NB4 (cell line): ENCODE measurements at places on chromosomes 16 and 17.
A peak's percentile ranks its signal among the peaks of the same experiment; 100 is the strongest.

- no peak for DNase-seq
Measured at GRCh38 chr17:51103050-51103449, 17.6 kb downstream of the SPAG9 start.

- DNase-seq = peak; percentile 15
Measured at GRCh38 chr17:74702116-74702871, 10.4 kb downstream of the CD300LF start.

DNA sequence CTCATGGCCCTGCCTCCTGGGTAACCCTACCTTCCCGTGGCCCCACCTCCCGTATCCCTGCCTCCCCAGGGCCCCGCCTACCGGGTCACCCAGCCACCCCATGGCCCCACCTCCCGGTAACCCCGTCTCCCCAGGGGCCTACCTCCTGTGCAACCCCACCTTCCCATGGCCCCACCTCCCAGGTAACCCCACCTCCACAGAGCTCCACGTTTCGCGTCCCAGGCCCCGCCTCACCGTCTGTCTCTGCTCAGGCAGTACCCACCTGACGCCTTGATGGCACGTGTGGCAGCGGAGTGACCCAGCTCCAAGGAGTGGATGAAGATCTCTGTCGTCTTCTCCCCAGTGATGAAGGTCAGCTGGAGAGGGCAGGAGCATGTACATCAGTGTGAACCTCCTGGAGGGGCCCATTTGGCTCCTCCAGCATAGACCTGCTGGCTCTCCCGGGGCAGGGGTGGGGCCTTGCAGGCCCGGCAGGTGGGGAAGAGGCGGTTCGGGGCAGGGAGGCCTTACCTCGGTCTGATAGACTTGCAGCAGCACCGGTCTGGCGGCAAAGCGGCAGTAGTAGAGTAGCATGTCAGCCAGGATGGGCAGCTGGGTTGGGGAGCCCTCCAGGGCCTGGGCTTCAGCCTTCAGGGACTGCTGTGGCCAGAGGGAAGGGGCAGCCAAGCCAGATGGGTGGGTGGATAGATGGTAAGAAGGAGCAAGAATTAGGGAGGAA lies 18.7 kb upstream of the PIK3R6 start:
- DNase-seq = no peak

DNA sequence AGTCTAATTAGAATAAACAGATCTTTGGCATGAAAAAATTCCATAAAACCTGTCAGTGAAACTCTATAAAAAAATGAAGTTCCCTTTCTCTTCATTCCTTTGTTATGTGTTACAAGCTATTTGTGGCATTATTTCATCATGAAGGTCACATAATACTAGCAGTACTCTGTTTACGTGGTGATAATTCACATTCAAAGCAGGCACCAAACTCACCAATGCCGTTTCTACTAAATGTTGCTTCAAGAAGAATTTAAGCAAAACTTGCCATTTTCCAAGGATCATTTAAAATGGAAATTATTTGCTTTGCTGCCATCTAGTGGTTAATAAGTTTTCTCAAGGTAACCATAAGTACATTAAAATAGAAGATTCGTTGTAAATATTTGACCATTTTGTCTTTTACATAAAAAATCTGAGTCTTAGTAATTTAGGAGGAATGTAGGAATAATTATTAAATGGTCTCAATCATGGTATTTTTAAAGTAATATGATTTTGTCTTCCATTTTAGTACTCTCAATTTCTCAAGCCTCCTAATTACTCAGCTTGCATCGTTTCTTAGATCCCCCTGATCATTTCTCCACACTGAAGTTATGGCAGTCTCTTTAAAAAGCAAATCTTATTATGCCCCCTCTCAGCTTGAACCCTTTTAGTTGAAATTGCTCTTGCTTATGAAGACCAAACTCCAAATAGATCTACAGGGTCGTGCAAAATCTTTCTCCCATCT lies 80.8 kb downstream of the OMG start:
- DNase-seq = peak; percentile 70

GRCh38 chr16:87240211-87241136 lies 76.7 kb downstream of the C16orf95 start:
- DNase-seq = no peak

GRCh38 chr17:56313201-56313600 lies 159.9 kb downstream of the ANKFN1 start:
- DNase-seq = peak; percentile 61

GRCh38 chr17:56292010-56292409 lies 138.7 kb downstream of the ANKFN1 start:
- DNase-seq = no peak

DNA sequence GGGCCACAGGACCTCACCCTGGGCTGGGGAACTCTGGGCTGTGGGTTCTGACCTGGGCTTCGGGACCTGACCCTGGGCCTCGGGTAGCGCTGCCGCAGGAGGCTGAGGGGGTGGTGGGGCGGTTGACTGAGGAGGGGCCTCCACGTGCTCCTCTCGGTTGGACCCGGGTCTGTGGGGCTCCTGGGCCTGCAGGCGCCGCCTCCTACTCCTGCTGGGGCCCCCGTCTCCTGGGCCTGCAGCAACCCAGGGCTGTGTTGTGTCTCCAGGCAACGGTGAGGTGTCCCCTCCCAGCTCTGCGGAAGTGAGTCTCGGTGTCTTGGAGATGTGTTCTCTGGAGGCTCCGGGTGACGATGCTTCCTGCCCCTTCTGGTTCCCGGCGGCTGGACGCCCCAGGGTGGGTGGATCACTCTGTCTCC lies 41.5 kb upstream of the GNG13 start:
- DNase-seq = no peak

GRCh38 chr17:27621536-27621935 lies 9.5 kb upstream of the LGALS9 start:
- no peak for DNase-seq

DNA sequence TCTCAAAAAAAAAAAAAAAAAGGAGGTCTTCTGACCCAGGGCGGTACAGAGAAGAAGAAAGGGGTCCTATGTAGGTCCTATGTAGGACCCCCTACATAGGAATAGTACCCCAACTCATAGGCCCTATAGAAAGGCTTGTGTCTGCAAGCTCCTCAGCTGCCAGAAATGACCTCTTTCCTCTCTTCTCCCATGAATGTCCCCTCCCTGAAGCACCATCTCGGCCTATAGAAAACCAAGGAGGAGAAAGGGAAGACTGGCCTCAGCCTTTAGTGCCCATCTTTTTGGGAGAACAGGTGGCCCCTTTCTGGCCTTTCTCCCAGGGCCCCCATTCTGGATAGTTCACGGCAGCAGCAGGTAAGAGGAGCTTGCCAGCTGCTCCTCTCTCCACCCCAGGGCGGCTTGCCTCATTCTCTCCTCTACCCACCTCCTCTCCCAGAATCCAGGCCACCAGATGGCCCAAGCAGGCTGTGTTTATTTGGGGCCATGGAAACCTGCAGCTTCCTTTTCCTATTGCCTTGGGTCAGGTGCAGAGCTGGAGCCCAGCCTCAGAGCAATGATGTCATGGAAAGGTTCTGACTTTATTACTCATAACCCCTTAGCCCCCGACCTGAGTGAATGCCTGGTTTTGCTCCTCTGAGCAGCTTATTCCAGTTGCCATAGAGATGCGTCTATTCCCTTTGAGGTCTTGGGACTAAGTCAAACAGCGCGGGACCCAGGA lies 1.6 kb upstream of the MRPL58 start:
- DNase-seq = no peak

DNA sequence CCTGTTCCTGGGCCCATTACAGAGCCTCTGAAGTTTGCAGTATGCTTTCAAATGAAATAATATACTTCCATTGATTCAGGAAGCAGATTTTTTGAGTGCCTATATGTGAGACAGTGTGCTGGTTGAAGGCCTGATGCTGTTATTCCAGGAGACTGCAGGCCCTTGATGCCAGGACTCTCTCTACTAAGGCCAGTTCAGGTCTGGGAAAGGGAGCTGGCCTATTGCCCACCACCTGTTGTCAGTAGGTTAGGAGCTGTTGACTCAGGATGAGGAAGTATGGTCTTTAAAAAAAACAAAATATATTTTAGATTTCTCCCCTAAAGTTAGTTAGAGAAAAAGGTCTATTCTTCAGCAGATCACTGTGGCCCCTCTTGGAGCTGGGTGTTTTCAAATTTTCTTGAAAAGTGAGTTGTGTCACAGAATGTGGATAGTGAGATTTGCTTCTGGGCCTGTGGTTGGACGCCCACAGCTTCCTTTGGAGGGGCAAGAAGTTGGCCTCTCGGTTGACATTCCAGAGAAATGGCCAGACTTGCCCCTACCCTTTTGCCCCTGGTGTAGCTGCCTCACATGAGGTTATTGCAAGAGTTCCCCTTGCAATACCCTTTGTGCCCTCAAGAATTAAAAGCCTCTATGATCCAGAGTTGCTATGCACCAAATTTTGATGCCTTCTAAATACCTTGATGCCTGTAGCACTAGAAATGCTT lies 7.9 kb downstream of the ESRP2 start:
- no peak for DNase-seq

- DNase-seq = no peak
Measured at GRCh38 chr17:10041916-10042588, 137.0 kb upstream of the RCVRN start.

- DNase-seq = no peak
Measured at GRCh38 chr16:47250983-47251382, 107.2 kb upstream of the NETO2 start.

- no peak for DNase-seq
Measured at GRCh38 chr17:78724544-78724943, 57.5 kb downstream of the CYTH1 start.

GRCh38 chr17:61454381-61455323 lies 2.4 kb downstream of the TBX4 start:
- DNase-seq = no peak

GRCh38 chr17:31798205-31798724 lies 60.8 kb downstream of the COPRS start:
- DNase-seq = no peak

DNA sequence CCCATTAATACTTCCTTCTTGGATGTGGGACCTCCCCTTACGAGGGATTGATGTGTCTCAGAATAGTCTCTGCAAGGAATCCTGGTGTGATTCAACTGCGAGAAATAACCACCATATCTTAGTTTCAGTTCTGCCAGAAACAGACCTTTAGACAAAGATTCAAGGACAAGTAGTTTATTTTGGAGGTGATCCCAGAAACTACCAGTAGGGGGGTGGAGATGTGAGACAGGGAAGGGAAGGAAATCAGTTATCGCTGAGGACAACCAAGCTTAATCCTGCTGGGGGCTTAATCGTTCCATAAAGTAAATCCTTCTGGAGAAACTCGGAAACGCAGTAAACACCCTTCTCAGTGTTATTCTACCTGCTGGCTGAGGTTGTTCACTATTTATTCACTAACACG lies 5.0 kb upstream of the SDR42E1 start:
- DNase-seq = peak; percentile 42

GRCh38 chr16:15607700-15608396 lies 35.1 kb downstream of the MARF1 start:
- DNase-seq = peak; percentile 29

- DNase-seq = no peak
Measured at GRCh38 chr16:82639263-82639662, 12.5 kb downstream of the CDH13 start.

DNA sequence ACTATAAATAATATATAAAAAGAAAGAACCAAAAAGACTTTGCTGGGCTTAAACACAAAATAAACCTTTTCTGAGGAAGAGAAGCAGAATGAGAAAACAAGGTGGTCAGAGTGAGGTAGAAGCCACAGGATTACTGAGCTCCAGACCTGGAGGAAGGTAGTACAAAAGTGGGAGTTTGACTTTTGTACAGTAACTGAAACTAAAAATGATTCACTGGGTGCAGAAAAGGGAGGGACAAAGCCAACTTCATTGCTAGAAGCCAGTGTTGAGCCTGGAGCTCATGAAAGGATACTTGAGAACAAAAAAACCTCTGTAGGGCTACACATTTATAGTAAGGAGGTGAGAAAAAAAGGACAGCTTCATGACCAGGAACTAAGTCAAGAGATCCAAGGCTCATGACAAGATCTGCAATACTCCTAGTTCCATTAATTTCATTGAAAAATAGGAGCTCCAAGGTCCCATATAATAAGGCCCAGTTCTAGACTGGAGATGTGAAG lies 45.5 kb downstream of the PKD1L3 start:
- DNase-seq = no peak

DNA sequence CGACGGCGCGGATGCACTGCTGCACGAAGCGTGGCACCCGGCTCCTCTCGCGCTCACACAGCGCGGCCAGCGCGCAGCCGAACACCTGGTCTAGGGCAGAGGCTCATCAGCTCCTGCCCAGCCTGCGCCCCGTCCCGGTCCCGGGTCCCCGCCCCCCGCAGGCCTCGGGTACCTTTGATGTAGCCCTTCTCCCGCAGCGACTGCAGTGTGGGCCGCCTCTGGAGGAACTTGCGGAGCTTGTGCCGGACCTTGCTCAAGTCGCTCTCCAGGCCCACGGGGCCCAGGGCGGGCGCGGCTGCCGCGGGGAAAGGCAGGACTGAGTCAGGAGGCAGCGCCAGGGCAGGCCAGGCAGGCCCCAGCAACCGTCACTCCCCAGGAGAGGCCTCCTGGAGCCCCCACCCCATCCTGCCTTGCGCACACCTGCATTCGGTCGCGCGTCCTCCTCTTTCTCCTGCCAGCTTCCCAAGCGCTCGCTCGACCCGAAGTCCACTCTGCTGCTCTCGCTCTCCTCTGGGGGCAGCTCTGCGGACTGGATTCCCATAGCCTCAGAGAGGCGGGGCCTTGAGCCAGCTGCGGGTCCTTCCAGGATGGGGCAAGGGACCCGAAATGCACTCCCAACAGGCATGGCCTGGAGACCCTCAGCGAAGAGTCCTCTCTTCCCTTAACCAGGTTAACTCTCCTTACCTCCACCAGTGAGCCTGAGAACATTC lies 36.0 kb downstream of the ARHGAP27 start:
- no peak for DNase-seq

- peak; percentile 21 for DNase-seq
Measured at GRCh38 chr17:36850790-36851189, 86.5 kb upstream of the LHX1 start.

- DNase-seq = no peak
Measured at GRCh38 chr16:89053725-89054029, 40.0 kb upstream of the ACSF3 start.

GRCh38 chr16:66927918-66928649 lies 2.7 kb upstream of the RRAD start:
- DNase-seq = no peak

DNA sequence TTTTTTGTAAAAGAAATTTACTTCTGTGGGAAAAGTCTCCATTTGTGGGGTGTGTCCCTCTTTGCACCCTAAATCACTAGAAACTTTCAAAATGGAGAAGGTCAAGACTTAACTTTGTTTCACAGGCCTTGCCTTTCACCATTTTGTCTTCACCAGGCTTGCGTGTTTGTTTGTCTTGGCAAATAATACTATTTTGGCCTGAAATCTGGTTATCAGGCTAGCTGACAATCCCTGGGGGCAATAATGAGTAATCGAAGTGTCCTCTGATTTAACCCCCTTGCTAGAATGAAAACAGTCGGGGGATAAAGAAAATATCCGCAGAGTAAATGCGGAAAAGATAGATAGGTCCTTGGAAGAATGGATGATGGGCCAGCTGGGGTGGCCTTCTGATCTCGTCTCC lies 34.5 kb downstream of the SLC39A11 start:
- DNase-seq = no peak

GRCh38 chr17:74128456-74129211 lies 74.8 kb upstream of the RPL38 start:
- no peak for DNase-seq

GRCh38 chr16:70433458-70434103 lies 5.3 kb downstream of the ST3GAL2 start:
- DNase-seq = peak; percentile 56

GRCh38 chr17:76546556-76547182 lies 6.8 kb downstream of the PRCD start:
- no peak for DNase-seq
